ENCODE measurements at places on chromosomes 12 and 14.

- DNase-seq = no peak
Measured at GRCh38 chr14:71586131-71586897, 345.9 kb upstream of the RGS6 start.

DNA sequence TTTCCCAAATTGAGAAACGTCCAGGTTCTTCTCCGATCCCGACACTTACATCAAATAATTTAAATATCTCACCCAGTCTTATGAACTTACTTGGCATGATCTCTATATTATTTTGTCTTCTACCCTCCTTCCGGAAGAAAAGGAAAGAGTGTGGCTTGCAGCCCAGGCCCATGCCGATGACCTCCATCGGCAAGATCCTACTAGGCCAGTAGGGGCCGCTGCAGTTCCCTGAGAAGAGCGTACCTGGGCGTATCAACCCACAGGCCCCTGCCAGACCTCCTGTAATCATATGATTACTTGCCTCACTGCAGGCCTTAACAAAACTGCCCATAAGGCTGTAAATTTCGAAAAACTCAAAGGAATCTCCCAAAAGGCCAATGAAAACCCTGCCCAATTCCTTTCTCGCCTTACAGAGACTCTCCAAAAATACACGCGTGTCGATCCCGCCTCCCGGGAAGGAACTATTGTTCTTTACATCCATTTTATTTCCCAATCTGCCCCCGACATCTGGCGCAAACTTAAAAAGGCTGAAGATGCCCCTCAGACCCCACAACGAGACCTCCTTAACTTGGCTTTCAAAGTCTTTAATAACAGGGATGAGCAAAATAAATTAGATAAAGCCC, 69.6 kb downstream of the MOK start:
- peak; percentile 72 for DNase-seq

DNA sequence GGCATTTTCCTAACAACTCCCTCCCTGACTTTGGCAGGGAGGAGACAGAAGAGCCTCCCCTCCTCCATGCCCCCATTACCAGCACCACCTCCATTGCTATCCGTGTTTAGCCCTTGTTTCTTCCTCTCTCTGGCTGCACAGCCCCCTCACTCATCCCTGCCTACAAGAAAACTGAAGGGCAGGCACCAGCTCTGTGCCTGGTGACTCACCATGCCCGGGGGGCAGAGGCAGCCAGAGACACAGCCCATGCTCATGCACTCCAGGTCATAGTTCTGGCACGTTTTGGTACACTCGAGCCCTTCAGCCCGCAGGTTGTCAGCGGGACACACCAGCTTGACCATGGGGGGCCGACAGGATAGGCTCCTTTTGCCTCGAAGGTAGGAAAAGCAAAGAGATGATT, 80.4 kb downstream of the VWF start:
- DNase-seq = no peak

DNA sequence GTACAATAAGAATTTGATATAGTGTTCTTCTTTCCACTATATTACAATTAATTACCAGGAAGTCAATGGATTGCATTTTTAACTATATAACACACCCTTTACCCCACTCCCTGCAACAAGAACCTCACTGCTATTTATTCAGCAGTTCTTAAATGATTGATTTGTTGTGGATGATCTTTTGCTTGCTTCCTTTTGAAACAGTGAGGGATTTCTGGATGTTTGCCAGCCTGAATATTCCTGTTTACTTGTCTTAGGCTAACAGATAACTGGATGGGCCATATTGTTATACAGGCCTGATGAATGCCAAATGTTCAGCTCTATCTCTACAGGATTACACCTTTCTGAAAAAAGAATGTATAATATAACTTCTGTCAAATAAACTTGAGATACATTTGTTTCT, 497.6 kb downstream of the APAF1 start:
- DNase-seq = no peak

- DNase-seq = peak; percentile 78
Measured at GRCh38 chr14:45249856-45250575, 3.0 kb downstream of the MIS18BP1 start.

Measured in AG04450 (cell line).